ENCODE measurements at places on chromosomes 3 and 15.

- no peak for DNase-seq
Observed at GRCh38 chr15:67691450-67691849, 133.9 kb upstream of the SKOR1 start.

- no peak for DNase-seq
Observed at GRCh38 chr15:88998980-88999713, 86.0 kb upstream of the MFGE8 start.

GRCh38 chr3:38756892-38757291 lies 59.1 kb downstream of the SCN10A start:
- DNase-seq = no peak

GRCh38 chr3:160112481-160112880 lies 112.7 kb upstream of the C3orf80 start:
- no peak for DNase-seq

DNA sequence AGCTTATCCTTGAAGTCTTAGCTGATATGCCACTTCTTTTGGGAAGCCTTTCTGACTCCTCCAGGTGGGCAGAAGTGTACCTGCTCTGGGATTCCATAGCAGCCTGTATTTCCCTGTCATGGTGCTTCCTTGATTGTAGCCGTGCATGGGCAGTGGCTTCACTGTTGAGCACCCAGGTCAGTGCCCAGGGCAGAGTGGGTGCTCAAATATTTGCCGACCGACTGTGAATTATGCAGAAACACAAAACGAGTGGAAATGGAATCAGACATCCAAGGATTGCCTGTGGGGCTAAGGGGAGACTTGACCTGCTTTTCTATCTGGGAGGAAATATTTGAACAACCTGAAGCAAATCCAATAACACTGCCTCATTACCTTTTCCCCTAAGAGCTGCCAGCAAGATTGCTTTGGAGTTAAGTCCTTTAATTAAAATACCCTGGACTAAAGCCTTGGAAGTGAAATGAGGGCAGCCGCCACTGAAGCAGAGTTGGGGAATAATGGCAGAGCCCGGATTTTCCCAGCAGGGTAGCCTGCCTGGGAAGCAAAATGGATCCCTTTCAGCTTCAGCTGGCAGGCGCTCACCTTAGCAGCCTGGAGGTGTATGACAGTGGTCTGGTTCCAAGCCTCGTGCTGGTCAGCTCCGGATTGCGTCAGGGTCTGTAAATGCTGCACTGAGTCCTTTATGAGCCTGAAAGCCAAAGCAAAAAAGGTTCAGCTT lies 14.9 kb downstream of the ACOX2 start:
- DNase-seq = no peak

GRCh38 chr3:183493296-183494045 lies 62.0 kb downstream of the KLHL6 start:
- no peak for DNase-seq

- DNase-seq = no peak
Observed at GRCh38 chr3:156218353-156218744, 98.0 kb downstream of the KCNAB1 start.

DNA sequence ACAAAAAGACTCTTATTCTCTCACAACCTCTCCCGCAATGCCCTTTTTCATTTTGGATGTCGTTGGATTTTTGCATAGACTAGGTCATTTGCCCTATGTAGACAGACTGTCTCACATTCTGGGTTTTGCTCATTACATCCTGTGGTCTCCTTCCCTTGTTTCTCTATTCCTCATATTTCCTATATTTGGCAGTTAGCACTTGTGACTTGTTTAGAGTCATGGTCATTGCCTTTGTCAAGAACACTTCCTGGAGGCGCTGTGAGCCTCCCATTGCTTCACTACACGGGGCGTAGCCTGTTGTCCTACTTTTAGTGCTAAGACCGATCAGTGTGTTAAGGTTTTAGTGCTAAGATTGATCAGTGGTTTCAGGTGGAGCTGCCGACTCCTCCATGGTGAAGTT lies 16.1 kb upstream of the TATDN2 start:
- DNase-seq = no peak

GRCh38 chr3:78258798-78259197 lies 1218.9 kb downstream of the ROBO2 start:
- no peak for DNase-seq

DNA sequence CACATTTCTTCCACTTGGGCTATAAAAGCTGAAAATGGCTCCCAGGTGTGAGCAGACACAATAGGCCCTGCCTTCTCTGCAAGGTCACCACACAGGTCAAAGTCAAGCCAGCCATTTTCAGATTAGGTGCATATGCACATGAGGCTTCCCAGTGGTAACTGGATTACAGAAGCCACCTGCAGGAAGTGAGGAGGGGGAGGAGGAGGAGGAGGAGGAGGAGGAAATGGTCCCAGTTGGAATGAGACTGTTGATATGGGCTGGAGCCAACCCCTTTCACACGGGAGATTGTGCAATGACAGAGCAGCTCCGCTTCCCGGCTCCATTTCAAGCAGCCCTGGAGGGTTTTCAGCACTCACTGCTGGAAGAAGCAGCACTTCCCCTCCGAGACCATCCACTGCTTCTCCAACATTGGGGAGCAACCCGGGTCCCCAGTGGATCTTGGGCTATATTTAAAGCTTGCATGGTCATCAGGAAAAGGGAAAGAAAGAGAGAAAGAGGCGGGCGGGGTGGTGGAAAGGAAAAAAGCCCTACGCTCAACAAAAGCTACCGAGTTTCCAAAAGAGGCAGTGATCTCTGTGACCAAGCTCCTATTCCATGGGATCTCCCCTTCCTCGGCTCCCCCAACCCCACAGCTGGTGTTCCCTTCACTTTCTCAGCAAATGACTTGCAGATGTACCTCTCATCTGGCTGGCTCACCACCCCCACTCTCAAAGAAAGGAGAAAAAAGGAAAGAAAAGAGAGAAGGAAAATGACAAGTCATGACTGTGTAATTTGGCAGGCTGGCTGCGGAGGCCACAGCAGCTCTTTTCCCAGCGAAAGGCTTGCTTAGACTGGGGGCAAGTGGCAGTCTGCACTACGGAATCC lies 58.3 kb downstream of the LRIG1 start:
- no peak for DNase-seq

DNA sequence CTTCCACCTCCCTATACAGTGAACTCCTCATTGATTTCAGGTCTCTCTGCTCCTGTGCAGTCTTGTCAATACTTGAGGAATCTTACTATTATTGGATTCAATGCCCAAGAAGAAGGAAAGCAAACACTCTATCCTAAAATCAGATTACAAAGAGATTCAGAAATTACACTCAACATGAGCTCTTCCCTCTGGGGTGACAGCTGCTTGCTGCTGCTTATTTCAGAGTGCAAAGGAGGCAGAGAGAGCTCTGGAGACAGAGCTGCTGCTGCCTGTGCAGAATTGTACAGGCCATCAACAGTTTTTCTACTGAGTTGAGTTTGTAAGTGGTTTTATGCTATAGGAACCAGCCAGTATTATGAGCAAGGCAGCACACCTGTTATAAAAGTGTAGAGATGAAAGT lies 7.1 kb downstream of the RYR3 start:
- DNase-seq = no peak

GRCh38 chr3:9244495-9245183 lies 4.8 kb downstream of the SRGAP3 start:
- DNase-seq = no peak

DNA sequence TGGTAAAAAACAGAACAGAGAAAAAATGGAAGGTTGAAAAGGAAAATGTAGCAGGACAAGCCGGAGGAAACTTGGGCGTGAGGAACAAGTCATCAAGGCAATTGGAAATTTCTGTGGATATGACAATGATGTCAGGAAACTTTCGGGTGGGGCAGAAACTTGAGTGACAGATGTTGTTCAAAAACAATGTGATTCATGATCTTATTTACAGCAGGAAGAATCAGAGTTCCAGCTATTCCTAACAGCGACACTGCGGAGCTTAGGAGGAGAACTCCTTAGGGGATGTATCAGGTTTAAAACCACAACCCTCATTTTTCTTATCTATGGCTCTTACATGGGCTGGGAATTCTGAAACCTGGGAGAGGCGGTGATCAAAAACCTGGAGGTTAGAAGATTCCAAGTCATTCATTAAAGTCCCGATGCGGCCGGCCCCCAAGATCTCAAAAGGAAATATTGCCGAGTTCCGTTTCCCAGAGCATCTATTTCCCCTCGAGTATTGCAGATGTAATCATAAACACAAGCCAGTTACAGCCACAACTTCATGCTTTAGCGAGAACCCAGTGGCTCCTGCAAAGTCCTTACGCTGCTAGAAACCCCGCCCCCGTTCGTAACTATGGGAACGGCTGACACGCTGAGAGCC lies 659 bp upstream of the ARRDC4 start:
- DNase-seq = no peak

DNA sequence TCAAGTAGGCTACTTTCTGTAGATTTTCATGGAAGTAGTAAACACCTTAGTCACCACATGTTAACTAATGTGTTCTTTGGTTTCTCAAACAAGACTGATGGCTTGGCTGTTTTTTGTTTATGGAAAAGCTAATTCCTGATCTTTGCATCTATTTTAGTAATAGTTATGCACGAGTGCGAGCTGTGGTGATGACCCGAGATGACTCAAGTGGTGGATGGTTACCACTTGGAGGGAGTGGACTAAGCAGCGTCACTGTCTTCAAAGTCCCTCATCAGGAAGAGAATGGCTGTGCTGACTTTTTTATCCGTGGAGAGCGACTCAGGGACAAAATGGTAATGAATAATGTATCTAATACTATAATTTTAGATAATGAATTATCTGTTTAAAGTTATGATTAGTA lies 46.6 kb downstream of the SPRED1 start:
- DNase-seq = no peak

DNA sequence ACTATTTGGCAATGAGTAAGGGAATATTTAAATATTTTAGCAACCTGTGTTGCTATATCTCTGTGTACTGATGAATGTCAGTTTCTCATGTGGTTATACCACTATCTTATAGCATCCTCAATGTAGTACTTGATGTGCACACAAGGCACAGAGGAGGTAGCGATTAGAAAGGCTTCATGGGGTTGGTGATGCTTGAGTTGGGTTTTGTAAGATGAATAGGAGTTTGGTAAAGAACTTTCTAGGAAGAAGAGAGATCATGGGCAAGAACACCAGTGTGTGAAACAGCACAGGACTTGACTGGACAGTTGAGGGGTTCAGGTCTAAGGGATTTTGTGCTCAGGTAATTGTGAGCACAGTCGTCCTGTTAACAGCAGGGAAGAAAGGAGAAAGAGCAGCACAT lies 38.1 kb downstream of the LPP start:
- DNase-seq = no peak

- no peak for DNase-seq
Observed at GRCh38 chr3:143382816-143383215, 263.2 kb downstream of the CHST2 start.

GRCh38 chr15:70204652-70205051 lies 106.9 kb upstream of the TLE3 start:
- DNase-seq = no peak

- no peak for DNase-seq
Observed at GRCh38 chr3:27927882-27928281, 205.8 kb upstream of the EOMES start.

- no peak for DNase-seq
Observed at GRCh38 chr3:186108106-186108940, 566 bp downstream of the ETV5 start.

- DNase-seq = no peak
Observed at GRCh38 chr15:67976506-67977073, 77.5 kb upstream of the PIAS1 start.

GRCh38 chr3:2889736-2890135 lies 220.4 kb downstream of the IL5RA start:
- DNase-seq = no peak

- no peak for DNase-seq
Observed at GRCh38 chr3:146680617-146681016, 75.5 kb upstream of the PLSCR5 start.

DNA sequence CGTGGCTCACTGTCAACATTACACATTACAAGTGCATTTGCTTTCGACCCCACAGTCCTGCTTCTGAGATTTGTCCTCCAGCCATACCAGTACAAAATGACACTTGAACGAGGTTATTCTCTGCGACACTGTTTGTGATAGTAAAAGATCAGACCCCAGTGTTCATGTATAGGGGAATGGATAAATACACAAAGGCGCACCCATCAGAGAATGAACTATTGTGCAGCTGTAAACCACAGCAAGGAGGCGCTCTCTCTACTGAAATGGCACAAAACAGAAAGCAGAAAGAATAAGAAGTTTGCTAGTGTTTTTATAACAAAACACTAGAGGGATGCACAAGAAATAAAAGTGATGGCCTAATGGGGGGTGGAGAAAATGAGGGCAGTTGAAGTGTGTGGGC lies 4.9 kb upstream of the CHSY1 start:
- no peak for DNase-seq

- no peak for DNase-seq
Observed at GRCh38 chr3:192246847-192247559, 480.3 kb downstream of the FGF12 start.

GRCh38 chr3:50807266-50807665 lies 132.5 kb downstream of the DOCK3 start:
- no peak for DNase-seq

DNA sequence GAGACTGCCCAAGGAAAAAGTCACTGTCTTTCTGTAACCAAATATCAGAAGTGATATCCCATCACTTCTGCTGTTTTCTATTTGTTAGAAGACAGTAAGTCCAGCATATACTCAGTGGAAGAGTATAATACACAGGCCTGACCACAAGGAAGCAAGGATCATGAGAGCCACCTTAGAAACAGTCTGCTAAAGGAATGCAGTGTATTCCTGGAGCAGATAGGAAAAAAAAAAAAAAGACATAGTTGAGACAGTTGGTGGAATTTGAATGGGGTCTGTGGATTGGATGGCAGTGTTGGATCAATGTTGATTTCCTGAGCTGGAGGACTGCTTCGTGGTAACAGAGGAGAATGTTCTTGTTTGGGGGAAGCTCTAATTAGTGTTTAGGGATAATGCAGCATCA lies 26.5 kb upstream of the FBXL2 start:
- DNase-seq = no peak

DNA sequence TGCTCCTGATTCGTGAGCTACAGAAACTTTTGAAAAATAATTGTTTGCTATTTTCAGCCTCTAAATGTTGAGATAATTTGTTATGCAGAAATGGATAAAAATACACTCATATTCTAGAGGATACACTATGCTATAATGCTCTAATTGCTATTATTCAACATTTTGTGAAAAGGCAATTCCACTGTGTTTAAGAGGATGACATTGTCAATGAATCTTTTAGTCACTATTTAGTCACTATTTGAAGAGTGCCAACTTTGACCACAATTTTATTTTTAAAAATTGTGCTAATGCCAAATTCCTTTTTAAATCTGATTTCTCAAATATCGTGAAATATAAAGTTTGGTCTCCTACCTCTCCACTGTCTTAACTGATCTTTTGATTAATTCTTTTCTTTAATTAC lies 604.9 kb upstream of the KCNMB2 start:
- DNase-seq = no peak

Measured in NCI-H748 treated with DMSO at 0.1 percent for 48 hours (cell line).